ENCODE measurements at places on chromosomes 4 and X. TPM values are rescaled to one million over a fixed set of nuclear protein-coding genes. Genes with fewer than 3 reads are reported as not detected.
A peak's percentile ranks its signal among the peaks of the same experiment; 100 is the strongest.

- DNase-seq: no peak
These were observed 274.5 kb upstream of the NOCT start for GRCh38 chr4:138740816-138741745.

GRCh38 chr4:164613792-164614191 lies 140.1 kb upstream of the SMIM31 start:
- no peak for DNase-seq

GRCh38 chr4:152831416-152831815 lies 51.7 kb downstream of the ARFIP1 start:
- peak; percentile 24 for DNase-seq

The CCDC160 gene
- total RNA-seq: 0.28 TPM
